ENCODE measurements at places on chromosomes 6 and 20.

DNA sequence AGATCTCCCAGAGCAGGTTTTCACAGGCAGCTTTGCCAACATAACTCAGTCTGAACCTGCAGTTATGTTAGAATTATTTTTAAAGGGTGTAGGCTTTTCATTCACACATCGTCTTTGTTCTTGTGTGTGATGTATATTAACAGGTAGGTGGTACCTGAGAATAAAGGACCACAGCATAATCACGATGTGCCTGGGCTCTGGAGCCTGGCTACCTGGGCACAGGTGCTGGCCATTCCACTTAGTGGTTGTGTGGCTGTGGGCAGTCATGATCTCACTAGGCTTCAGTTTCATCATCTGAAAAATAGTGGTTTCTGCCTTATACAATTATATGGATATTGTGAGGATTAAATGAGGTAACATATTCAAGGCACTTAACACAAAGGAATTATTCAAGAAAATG lies 6.4 kb downstream of the CD109 start:
- no peak for DNase-seq

- no peak for DNase-seq
Observed at GRCh38 chr6:37373822-37374471, 20.2 kb downstream of the RNF8 start.

DNA sequence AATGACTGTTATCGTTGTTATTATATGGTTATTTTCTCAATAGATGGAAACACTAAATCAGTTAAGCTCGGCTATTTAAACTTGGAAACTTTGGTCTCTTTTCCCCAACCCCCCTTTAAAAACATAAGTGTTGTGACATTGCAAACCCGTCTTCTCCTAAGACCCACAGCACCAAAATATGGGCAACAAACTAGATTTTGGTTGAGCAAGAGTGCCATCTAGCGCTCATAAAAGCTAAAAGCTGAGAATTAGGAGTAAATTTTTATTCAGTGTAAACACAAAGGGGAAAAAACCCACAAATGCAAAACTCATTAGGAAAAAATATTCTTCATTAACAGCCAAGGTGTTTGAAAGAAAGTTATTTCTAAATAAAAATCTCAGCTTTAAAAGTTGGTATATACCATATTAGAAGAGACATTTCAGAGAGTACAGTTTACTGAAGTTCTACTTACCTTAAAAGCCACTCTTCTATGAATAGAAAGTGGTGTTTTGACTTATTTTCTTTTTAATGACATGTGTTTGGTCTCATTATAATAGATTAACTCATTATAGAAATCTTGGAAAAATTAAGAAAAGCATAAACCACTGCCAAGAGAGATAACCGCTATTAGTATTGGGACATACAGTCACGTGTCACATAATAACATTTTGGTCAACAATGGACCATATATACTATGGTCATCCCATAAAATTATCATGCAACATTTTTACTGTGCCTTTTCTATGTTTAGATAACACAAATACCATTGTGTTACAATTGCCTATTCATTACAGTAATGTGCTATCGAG lies 21.1 kb downstream of the SESN1 start:
- no peak for DNase-seq

- no peak for DNase-seq
Observed at GRCh38 chr6:5582762-5583161, 321.4 kb downstream of the FARS2 start.

DNA sequence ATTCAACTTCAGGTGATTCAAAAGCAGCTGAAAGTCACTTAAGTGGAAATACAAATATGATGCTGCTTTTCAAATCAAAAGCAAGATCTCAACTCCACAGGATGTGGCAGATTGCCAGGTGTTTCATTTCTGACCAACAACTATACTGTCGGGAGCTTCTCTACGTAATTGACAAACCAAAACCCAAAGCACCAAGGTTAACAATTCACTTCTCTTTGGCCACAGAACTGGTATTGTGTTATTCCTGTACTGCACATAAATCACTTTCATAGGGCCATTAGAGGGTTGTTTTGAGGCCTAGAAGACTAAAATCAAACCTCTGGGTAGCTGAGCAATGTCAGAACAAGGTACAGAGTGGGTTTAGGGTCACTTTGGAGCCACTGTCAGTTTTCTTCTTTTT lies 169.7 kb downstream of the HAO1 start:
- no peak for DNase-seq

GRCh38 chr6:71332012-71332411 lies 43.4 kb downstream of the OGFRL1 start:
- DNase-seq: no peak

- DNase-seq: no peak
Observed at GRCh38 chr6:21164768-21165326, 428.7 kb upstream of the SOX4 start.

- no peak for DNase-seq
Observed at GRCh38 chr6:95574811-95575210, 2.5 kb upstream of the MANEA start.

DNA sequence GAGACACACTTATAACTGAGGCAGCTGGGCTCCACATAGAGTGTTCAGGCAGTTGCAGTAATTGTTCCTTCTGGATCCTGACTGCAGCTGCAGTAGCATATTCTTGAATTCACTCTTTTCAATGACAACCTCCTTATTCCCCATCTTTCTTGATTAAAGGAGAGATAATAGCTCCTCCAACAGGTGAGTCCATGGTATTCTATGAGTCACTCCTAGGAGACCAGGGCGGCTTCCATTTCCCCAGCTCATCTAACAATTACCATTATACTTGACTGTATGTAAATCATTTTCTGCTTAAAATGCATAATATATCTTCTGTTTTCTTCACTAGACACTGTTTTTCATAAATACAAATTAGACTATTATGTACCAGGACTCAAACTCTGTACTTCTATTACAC lies 62.4 kb downstream of the TENT5A start:
- no peak for DNase-seq

DNA sequence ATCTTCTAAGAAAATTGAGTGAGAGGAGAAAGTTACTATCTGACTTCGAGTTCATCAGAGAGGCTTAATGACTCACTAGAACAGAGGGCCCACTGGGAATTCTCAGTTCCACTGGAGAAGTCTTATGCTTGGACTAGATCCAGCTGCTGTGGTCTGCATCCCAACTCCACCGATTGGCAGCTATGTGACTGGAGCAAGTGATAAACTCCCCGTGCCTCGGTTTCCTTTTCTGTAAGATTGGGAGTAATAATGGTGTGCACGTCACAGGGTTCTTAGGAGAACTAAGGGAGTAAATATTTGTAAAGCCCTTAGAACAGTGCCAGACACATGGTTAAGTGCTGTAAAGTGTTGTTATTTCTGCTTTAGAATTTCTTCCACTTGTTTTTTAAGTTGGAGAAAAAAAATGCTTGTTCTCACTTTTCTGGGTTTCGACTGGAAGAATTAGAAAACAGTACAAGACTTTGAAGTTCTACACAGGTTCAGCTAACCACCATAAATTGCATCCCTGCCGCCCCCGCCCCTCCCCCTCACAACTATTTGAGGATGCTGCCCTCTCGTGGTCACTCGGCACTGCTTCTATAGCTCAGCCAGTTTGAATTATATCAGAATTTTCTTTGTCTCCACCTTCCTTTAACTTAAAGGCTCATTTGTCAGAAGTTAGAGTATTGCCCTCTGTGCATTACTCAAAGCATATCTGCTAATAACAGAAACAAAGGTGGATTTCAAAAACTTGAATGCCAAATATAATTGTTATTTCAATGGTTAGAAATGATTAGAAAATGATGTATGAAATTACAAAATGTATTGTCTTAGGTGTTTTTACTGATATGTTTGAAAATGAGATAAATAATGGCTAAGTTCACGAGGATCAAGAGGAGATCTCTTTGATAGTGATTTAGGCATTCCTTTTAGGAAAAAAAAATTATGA lies 95.0 kb upstream of the IFNGR1 start:
- DNase-seq: peak; percentile 83

- no peak for DNase-seq
Observed at GRCh38 chr20:52945862-52946522, 26.2 kb upstream of the TSHZ2 start.

- DNase-seq: no peak
Observed at GRCh38 chr6:46969206-46969605, 47.5 kb upstream of the ADGRF5 start.

GRCh38 chr6:142409794-142410193 lies 108.0 kb downstream of the ADGRG6 start:
- DNase-seq: no peak

GRCh38 chr20:13338097-13338661 lies 117.1 kb downstream of the ISM1 start:
- no peak for DNase-seq

DNA sequence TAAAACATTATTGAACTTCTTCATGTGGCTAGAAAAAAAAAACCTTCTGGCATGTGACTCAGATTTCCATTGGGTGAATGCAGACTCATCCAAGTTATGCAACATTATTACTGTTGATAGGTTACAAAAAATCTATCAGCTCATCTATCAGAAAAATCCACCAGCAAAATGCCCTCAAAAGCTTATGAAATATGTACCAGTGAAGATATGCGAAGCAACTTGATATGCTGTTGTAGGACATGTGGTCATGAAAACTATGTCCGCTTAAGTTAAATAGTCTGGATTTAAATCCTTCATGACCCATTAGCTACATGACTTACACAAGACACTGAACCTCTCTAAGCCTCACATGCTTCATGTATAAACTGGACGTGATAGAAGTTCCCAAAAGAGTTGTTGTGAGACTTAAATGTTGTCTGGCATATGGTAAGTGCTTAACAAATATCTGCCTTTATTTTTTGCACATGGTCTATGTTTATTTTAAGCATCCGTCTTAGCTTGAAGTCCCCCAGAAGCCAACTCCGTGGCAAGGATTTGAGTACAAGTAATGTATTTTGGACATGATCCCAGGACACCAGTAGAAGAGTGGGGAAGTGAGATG lies 12.5 kb upstream of the BFSP1 start:
- no peak for DNase-seq

DNA sequence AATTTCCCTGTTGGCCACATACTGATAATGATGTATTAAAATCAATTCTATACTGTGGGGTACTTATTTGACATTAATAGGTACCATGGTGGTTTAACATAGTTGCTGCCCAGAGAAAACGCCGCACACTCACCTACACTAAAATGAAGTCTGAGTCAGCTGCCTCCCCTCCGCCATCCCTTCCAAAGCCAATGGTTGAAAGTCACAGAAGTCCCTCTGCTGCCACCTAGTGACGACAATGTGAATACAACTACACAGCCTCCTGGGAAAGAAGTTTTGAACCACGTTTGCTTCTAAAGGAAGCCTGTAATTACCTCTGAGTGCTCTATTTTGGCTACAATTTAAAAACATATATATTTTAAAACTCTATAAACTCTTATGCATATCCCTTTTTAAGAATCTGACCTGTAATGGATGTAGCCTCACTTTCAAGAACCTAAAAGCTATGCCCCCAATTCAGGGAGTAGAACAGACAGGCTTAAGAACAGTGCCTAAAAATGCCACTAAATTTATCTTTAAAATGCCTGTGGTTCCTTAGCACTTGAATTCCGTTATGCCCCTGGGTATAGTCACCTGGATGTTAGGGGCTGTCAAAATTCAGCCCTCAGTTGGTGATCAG lies 20.6 kb upstream of the ECI2 start:
- DNase-seq: peak; percentile 57

DNA sequence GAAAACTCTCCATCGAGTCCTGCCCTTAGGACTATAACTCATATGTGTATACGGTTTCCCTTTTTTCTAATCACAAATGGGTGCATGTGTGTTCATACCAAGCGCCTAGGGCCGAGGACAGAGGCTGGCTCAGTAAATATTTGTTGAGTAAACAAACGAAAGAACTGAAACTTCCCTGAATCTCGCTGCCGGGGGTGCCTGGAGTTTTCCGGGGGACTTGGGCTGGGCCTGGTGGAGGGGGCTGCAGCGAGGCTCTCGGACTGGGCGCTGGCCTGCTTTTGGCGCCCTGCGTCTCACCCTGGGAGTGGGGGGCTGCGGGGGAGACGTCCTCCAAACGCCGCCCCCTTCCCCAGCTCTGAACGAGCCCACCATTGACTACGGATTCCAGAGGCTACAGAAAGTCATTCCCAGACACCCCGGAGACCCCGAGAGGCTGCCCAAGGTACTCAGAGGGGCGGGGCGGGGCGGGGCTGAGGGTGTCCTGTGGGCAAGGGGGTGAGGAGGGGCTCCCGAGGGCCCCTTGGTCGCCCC lies 49.0 kb downstream of the CPXM1 start:
- DNase-seq: no peak

GRCh38 chr20:22728146-22728745 lies 143.9 kb upstream of the FOXA2 start:
- DNase-seq: no peak

- no peak for DNase-seq
Observed at GRCh38 chr20:52081791-52082190, 109.8 kb downstream of the ZFP64 start.

GRCh38 chr20:37223053-37223452 lies 38.6 kb downstream of the GHRH start:
- no peak for DNase-seq

GRCh38 chr6:159754959-159755914 lies 6.6 kb upstream of the ACAT2 start:
- DNase-seq: no peak

DNA sequence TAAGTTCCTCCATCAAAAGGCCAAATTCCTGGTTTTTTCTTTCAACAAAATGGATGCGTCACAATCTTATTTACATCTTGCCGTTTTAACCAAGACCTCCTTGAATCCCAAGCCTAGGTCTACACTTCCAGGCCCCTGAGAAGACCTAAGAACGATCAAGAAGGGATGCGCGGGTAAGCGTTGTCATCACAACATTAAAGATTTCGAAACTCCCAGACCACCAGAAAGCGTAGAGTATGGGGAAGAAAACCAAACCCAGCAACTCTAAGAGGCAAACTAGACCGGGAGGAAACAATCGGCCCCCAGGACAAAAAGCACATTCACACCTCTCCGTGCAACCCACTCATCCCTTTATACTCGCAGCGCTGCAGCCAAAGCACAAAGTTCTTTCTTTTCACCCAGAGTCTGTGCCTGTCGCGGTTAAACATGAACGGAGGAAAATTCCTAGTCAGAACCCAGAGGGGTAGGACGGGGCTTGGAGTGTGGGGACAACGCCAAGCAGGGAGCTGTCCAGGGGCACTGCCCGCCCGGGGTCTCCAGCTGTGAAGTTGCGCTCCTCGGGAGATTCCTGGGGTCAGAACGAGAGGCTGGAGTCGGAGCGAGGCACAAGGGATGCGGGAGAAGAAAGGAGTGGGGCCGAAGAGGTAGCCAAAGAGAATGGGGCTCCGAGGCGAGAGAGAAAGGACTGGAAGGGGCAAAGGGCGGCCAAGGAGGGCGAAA lies 725 bp downstream of the OSER1 start:
- DNase-seq: no peak

- no peak for DNase-seq
Observed at GRCh38 chr6:16591396-16592222, 169.7 kb downstream of the ATXN1 start.

GRCh38 chr6:116010386-116010785 lies 50.3 kb downstream of the FRK start:
- no peak for DNase-seq

DNA sequence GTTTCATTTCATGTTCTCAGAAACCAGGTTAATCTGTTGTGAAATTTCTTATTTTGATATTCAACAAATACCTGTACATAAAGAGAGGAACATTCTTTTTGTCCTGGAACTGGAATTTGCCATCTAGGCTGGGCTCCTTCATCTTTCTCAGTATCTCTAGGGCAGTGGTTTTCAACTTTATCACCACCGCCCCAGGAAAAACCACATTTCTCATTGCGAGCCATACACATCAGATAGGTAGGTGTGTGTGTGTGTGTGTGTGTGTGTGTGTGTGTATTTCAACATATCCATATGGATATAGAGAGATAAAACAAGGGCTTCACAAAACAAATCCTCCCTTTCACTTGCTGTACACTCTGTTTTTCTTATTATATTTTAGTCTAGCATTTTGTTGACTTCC lies 24.1 kb downstream of the BFSP1 start:
- DNase-seq: no peak

Measured in Right ventricle myocardium superior (tissue), 1 donor.